ENCODE measurements at places on chromosomes 11 and 22. TPM values are rescaled to one million over a fixed set of nuclear protein-coding genes. Genes with fewer than 3 reads are reported as not detected.

GRCh38 chr11:119366690-119367620 is 14.5 kb downstream of the USP2 start:
- no peak for DNase-seq

The RTN4R gene
- not detected for total RNA-seq

- no peak for DNase-seq
Measured at GRCh38 chr11:125496529-125496857, 428 bp upstream of the FEZ1 start.

The SAA1 gene
- not detected for total RNA-seq

The CABP4 gene
- not detected for total RNA-seq

Measured in fibroblast of the aortic adventitia (primary cell).